ENCODE measurements at places on chromosomes 12 and 14.

DNA sequence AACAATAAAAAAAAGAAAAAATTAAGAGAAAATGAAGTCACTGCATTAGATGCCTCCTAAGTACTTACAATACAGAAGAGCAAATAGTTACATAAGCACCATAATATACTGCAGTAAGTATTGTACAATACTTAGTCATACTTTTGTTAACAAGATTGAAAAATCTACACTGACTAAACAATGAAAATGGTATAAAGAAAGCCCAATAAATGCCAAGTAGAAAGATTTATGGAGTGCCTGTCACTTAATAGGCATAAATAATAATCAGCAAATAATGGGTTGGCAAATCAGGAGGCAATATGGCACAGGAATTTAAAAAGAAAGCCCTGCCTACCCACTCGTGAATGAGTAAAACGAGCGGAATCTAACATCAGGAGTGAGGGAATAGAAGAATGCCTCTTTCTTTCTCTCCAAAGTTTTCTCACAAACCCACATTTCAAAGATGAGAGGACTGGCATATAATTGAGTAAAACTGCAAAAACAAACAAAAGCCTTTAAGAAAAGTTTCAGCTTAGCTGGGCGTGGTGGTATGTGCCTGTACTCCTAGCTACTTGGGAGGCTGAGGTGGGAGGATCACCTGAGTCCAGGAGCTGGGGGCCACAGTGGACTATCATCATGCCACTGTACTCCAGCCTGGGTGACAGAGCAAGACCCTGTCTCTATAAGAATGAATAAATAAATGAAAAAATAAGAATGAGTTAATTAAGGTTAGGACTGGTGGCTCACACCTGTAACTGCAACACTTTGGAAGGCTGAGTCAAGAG lies 36.1 kb downstream of the CRY1 start:
- no peak for DNase-seq

DNA sequence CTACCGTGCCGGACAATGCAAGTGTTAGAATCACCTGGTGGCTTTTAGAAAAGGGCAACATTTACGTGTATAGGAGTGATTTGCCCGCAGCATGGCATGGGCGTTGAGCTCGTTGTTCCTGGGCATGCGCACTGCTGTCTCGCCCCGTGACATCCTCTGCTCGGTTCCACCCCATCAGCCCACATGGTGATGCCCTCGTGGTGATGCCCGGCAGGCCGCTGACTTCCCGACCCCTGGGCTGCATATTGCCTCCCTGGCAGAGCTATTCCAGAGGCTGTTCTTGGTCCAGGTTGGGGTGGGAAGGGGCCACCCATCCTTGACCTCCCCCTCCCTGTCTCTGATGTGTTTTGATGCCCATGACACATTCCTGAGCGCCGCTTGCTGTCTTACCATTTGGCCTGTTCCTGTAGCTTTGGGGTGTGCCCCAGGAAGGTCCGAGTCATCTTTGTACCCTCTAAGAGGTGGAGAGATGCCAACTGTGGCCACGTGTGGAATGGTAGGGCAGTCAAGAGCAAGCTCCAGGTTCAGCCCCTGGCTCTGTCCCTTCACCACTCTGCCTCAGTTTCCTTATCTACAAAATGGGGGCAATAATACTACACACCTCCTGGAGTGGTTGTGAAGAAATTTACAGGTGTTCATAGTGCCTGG lies 4.8 kb downstream of the HIP1R start:
- DNase-seq: no peak

GRCh38 chr12:67442347-67442841 lies 173.2 kb downstream of the CAND1 start:
- DNase-seq: no peak

DNA sequence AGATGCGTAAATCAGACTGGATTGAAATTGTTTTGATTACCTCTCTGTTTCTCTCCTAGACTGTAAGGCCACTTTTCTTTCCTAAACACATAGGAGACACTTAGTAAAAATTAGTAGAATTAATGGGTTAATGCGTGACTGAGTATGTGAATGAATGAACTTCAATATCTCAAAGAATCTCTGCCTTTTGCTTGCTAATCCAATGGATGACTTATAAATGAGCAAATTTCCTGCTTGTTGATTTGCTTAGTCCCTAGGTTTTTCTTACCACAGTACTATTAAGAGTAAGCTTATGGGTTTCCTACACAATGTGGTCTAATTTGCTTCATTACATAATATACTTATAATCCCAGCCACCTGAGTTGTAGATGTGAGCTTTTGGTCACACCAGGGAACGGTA lies 164.1 kb downstream of the SRGAP1 start:
- no peak for DNase-seq

- DNase-seq: no peak
Measured at GRCh38 chr14:71012888-71013287, 105.6 kb downstream of the PCNX1 start.

Measured in activated CD8-positive, alpha-beta T cell treated with anti-CD3 and anti-CD28 coated beads for 36 hours (primary cell).